ENCODE measurements at places on chromosomes 7 and 10.

DNA sequence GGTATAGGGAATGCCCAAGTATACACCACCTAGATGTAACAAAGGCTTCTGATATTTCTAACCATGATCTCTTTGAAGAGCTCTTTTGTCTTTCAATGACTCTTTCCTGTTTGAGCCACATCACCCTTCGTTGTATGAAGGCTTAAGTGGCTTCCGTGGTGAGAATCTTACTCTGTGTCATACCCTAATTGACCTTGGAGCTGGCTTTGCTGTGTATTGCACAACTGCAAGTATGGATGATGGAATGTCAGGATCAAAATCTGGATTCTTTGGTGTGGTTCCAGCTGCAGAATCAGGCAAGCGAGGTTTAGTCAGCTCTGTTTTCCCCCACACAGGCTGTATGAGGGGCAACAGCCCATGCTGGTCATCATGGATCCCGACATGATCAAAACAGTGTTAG lies 16.0 kb downstream of the CYP3A43 start:
- no peak for DNase-seq

- no peak for DNase-seq
These were observed 108.8 kb upstream of the GSDME start for GRCh38 chr7:24866004-24866615.

GRCh38 chr10:117830787-117831212 lies 215.9 kb downstream of the RAB11FIP2 start:
- peak; percentile 37 for DNase-seq

- no peak for DNase-seq
These were observed 2.6 kb downstream of the ZNF655 start for GRCh38 chr7:99560834-99561736.

DNA sequence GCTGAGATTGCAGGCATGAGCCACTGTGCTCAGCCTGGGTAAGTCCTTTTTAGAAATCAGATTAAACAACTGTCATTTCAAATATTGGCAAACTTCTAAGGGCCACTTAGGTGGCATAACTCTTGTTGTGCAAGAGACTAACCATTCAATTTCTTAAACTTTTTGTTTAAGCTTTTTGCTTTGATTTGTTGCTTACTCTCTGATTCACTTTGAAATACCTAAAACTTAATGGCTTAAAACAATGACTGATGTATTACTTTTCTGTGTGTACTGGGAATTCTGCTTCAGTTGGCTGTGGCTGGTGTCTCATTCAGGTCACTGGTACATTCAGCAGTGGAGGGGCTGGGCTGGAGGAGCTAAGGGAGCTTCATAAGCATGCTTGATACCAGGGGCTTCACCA lies 28.9 kb downstream of the ZNF25 start:
- no peak for DNase-seq

Data from CD4-positive, alpha-beta T cell treated with Interleukin-6 at 100 ng/mL for 8 hours (primary cell).